Effector memory CD4-positive, alpha-beta T cell (primary cell): ENCODE measurements at places on chromosomes 2 and 18.

- DNase-seq = no peak
Observed at GRCh38 chr2:72833084-72833714, 7.4 kb upstream of the EXOC6B start.

DNA sequence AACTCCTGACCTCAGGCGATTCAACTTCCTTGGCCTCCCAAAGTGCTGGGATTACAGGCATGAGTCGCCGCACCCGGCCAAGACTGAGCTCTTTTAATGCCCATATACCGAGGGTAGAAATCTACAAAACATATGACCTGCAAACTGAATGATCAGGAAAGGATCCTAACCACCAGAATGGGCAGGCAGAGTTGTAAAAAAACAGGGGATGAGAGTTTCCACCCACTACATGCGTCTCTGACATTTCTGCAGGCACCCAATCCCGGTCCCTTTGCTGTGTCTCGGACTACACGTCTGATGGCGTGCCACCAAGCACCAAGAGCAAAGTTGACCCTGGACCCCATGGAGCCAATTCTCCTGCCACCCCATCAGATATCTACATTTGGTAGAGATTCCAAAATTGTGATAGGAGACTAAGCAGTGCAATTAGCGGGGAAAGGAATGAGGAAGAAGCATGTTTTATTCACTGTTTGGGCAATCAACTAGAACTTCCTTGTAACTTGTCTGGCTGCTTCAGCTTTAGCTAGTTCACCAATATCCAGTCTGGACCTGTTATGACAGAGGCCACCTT is 74.1 kb downstream of the ATP8B1 start:
- no peak for DNase-seq

DNA sequence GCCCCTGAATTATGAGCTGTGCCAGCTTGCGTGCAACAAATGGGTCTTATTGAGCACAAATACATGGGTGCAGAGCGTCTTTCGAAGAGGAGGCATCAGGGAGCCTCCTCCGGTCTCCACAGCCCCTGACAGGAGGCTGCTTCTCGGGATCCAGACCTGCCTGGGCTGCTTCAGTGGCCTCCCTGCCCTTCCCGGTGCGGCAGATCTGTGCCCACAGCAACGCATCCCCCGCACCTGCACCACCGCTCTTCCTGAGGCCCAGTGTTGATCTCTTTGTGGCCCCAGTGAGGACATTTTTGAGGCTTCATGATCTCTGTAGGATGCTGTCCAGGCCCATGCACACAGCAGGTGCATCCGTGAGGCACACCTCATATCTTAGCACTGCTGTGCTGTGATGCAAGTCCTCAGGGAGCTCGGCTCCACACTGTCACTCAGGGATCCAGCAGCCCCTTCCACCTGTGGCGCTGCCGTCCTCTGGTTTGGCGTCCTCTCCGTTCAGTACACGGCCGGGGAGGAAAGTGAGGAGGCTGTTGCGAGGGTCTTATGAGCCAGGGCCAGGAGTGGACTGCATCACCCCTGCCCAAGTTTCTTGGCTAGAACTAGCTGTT is 17.4 kb downstream of the RTP5 start:
- no peak for DNase-seq

DNA sequence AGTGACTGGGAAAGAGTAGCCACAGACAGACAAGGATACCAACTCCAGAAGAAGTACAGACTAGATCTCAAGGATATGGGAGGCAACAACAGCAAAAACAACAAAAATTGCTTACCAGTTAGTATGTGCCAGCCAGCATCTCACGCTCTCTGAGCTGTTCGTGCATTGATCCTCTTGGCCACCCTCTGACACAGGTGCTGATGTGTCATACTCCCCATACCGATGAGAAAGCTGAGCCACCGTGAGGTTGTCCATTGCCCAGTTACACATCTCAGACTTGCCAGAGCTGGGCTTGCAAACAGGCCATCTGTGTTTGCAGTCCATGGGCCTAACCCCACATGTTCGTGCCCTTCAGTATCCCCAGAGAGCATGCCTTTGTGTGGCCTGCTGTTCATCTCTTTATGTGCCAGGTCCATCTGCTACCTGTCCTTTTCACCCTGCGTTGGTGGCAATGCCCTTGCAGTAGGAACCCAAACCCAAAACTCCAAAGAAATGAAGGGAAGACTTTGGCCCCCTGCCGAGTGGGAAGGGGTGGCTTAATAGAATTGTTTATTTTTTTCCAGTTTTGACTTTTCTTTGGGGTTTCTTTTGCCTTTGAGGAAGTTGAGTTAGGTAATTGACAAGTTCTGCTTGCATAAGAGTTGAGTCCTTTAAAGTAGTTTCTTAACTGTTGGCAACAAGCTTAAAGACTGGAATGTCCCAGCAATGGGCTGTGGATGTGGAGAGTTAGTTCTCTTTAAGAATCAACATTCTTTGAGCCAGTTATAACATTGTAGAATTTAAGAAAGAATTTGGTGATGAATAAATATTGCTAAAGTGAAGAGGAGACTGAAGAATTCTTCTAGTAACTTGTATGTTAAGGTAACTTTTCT is 46.7 kb downstream of the LYPD6B start:
- DNase-seq = no peak

GRCh38 chr2:226611944-226612318 is 187.7 kb downstream of the IRS1 start:
- no peak for DNase-seq

- DNase-seq = no peak
Observed at GRCh38 chr2:144509001-144509878, 10.7 kb downstream of the ZEB2 start.

- DNase-seq = no peak
Observed at GRCh38 chr18:32701313-32701712, 71.5 kb downstream of the KLHL14 start.

GRCh38 chr2:149132339-149132738 is 93.8 kb downstream of the LYPD6B start:
- DNase-seq = no peak

- no peak for DNase-seq
Observed at GRCh38 chr18:7056026-7056425, 61.6 kb downstream of the LAMA1 start.

GRCh38 chr2:189819297-189819704 is 35.1 kb downstream of the PMS1 start:
- no peak for DNase-seq

GRCh38 chr18:323253-323622 is 55.4 kb upstream of the THOC1 start:
- no peak for DNase-seq

DNA sequence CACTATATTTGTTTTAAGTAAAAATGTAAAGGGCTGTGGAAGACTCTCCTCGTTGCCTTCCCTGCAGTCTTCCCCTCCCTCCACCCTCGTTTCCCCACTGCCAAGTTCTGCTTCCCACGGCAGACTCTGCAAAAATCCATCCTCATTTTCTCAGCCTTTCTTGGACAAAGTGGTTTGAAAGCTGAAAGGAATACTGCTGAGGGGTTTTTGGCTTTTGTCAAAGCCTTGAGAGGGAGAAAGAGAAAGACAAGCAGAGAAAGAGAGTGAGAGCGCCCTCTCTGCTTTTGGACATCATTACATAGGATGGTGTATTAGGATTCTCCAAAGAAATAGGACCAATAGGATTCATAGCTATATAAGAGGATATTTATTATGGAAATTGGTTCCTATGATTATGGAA is 455.9 kb upstream of the SOX11 start:
- no peak for DNase-seq

DNA sequence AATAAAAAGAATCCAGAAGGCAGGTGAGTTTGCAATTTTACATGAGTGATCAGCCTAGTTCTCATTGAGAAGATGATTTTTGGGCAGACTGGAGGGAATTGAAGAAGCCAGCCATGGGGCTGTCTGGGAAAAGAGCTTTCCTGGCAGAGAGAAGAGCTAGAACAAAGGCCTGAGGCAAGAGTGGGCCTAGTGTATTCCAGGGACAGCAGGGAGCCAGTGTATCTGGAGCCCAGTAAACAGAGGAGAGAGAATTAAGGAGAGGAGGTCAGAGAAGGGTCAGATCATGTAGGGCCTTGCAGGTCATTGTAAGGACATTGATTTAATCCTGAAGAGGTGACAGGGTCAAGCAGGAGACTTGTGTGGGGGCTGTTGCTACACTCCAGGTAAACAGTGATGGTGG is 195.8 kb downstream of the SATB2 start:
- no peak for DNase-seq

DNA sequence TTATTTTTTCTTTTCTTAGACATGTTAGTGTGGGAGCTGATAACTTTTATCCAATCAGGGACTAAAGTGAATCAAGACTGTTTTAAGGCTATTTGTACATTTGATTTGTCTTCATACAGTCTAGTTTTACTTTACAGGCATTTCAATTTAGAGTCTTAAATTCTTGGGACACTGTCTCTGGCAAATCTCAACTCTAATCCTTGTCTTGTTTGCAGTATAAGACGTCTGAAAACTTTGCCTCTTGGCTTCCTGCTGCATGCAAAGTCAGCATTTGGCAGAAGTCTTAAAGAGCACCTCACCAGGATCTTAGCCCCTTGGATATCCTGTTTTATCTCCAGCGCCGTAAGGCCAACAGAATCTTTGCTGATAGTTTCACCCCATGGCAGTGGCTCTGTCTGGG is 30.3 kb downstream of the SPOPL start:
- no peak for DNase-seq

DNA sequence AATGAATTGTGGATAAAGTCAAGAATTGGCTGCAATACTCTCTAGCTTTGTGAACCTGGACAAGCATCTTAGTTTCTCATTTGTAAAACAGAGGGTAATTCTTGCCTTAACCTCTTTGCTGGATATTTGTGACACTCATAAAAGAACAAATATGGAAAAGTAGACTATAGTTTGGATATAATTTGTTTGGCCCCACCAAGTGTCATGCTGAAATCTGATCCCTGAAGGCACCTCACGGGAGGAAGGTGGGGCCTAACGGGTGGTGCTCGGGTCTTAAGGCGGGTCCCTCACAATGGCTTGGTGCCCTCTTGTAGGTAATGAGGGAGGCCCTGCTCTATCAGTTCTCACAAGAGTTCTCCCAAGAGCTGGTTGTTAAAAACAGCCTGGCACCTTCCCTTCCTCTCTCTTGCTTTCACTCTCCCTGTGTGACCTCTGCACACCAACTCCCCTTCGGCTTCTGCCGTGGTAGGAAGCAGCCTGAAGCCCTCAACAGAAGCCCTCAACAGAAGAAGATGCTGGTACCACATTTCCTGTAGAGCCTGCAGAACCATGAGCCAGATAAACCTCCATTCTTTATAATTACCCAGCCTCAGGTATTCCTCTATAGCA is 37.4 kb downstream of the ARL4C start:
- no peak for DNase-seq

- no peak for DNase-seq
Observed at GRCh38 chr2:133495226-133495625, 73.0 kb downstream of the NCKAP5 start.

DNA sequence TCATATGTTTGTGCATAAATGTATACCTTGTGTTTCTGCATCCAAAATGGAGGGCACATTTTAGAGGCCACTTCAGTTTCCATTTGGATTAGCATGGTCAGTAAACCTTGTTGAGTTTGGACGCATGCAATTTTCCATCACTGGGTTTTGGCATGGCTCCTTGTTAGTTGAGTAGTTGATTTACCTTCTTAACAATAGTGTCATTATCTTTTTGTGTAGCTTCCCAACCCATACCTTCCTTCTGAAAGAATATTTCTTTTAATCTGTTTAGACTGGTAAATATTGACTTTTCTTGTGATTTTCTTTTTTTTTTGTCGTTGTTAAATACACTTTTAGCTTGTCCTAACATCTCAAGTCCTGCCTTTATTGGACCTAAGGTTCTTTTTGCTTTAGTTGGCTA is 15.5 kb downstream of the RPIA start:
- DNase-seq = no peak

DNA sequence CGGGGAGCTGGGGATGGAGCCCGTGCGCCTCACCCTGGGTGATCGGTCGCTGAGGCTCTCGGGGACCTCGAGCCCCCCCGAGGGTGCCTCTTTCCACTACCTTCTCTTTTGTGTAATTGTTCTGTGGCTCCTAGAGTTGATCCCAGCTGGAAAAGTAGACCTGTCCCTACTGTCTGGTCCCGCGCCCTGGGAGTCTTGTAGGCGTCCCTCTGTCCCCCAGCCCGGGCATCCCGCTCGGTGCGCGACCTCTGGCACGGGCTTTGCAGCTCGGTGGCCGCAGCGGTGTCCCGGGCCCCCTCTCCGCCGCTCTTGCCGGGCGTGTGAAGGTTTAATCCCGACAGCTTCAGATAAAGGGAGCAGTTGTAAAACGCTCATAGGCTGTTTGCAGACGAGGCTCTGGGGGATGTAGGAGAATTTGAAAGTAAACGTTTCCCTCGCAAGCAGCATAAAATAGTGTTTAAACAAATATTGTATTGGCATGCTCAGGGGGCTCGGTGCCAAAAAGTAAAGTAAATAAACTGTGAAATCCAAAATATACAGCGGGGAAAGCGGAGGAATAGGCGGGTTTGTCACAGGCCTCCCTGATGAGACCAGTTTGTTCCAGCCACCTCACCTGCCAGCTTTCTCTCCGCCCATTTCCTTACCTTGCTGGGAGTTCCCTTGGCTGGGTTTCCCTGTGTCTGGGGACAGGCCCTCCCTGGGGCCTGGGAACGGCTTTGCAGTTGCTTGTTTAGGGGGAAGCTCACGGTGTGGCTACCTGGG is 1.9 kb downstream of the GLI2 start:
- DNase-seq = no peak
